ENCODE measurements at places on chromosomes 1 and 21.

DNA sequence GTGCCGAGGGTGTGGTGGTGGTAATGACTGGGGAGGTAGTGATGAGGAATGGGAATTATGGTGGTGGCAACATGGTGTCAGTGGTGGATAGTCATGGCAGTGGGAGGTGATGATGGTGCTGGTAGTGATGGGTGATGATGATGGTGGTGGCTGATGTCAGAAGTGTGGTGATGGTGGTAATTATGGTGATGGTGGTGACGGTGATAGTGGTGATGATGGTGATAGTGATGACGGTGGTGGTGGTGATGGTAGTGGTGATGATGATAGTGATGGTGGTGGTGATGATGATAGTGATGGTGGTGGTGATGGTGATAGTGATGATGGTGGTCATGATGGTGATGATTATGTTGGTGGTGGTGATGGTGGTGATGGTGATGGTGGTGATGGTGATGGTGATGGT, 162.8 kb downstream of the NPHP4 start:
- no peak for DNase-seq

GRCh38 chr1:158067662-158068061, 74.2 kb downstream of the KIRREL1 start:
- no peak for DNase-seq

DNA sequence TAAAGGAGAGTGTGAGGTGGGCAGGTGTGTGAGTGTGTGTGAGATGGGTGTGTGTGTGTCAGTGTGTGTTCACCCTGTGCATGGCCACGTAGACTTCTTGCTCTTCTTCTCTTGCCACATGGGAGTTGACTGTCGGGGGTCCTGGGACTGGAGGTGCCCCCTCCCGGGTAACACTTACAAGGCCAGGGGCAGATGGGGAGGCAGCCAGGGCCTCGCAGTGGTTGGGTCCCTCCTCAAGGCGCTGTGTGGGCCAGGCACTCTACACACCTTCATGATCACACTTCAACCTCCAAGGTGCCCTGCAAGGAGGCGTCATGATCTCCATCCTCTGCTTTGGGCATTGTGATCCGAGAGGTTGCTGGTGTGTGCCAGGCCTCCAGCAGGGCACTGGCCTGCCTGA, 2.3 kb downstream of the PLA2G2F start:
- DNase-seq: no peak

DNA sequence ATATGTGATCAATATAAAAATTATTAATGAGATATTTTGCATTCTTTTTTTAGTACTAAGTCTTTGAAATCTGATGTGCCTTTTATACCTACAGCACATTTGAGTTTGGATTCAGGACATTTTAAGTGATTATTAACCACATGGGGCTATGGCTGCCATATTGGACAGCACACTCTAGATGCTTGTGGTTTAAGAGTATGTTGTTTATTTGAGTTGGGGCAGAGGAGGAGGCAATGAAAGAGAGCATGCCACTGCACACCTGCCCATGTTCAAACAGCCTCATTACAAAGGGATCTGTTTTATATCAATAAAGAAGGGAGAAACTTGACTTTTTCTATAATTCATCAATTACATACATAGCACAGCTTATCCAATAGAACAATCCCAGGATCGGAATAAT, 99.4 kb upstream of the EDEM3 start:
- no peak for DNase-seq

DNA sequence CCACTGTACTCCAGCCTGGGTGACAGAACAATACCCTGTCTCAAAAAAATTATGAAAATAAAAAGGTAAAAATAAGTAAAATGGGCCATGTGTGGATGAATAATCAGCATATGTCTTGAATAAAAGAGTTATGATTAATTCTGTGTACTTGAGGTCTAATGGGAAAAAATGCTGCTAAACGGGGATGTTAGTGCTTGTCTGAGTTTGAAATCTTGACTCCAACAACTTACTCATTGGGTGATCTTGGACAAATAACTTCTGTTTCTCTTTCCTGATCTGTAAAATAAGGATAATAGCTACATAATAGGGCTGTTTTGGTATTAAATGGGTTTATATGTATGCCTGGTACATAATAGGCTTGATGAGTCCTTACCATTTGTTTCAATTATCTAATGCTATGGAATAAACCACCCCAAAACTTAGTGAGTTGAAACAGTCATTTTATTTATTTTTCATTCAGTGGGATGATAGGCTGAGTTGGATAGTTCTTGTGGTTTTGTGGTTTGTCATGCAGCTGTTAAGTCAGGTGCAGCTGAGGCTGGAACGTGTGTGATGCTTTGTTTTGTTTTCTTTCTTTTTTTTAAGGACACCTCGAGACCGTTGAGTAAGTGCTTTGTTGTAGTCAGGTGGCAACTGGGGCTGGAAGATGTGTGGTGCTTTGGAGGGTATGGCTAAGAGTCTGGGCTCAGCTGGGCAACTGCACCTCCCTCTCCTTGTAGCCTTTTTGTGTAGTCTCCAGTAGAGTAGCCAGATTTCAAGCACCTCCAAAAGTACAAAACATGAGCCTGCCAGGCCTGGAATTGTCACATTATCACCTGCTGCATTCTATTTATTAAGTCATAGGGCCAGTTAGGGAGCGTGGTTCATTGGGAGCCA, 4.9 kb downstream of the MDM4 start:
- no peak for DNase-seq

DNA sequence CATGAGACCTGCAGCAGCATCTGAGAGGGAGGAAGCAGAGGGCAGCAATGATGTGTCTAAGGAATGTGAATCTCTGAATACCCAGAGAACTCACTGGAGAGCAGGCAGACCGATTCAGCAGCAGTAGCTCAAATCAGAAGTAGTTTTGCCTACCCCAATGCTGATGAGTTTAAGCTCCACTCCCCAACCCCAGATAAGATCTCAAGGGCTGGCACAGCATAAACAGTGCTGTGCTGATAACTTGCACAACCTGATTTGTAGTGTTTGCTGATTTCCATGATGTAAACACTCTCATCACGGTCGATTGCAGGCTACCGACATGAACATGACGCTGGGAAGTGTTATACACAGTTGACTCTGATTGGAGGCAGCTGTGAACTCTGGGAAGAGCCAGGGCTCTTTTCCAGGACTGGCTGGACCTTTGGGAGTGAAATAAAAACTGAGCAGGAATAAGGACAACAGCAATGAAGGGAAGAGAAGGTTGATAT, 11.2 kb upstream of the HMGCS2 start:
- DNase-seq: no peak

GRCh38 chr1:67618285-67619018, 66.5 kb upstream of the GADD45A start:
- no peak for DNase-seq

DNA sequence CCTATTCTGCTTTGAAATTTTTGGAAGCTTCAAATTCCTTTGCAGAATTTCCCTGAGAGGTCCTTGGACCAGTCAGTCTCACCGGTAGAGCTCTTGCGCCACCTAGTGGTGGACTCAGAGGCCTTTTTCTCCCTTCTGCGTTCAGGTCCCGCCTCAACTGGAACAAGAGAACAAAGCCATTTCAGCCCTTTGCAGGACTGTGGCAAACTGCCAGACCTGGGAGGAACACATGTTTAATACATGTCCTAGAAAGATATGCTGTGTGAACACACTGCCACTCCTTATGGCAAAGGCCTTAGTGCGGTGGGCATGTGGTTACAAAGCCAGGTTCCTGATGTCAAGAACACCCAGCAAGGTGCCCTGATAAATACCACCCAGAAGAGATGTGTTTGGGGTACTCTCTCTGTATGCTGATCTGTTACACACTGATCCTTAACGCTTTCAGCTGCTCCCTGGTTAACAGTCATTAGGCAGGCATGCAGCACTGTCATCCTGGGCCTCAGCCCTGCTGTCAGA, 82.2 kb upstream of the SSX2IP start:
- DNase-seq: peak; percentile 55

DNA sequence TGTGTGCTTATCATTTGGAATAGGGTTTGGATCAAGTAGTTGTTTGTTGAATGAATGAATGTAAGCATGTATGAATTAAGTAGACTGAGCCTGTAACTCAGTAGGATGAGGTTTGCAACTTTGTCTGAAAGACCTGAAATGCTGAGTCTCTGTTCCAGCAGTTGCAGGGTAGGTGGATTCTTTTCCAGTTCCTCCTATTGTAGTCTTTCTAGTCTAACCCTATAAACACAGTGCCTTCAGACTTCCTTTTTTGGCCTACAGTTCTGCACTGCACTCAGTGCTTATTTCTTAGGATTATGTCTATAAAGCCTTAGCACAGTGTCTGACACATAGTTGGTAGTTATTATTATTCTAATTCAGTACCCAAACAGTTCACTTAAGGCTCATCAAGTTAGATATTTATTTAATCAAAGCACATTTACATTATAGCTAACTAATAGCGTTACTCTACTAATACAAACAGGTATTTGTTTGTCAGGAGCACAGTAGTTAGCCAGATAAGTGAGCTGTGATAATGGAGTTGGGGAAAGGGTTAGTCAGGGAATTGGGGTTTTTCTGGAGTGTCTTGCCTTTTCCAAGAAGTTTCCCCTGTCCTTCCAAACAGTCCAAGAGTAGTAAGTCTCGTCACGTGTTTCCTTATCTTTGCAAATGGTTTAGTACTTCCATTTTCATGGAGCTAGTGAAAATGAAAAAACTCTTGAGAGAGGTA, 45.0 kb downstream of the ABCD3 start:
- DNase-seq: no peak

- peak; percentile 49 for DNase-seq
Observed at GRCh38 chr1:145926686-145927062, 610 bp downstream of the RBM8A start.

GRCh38 chr1:68254667-68255226, 22.4 kb upstream of the WLS start:
- DNase-seq: no peak

DNA sequence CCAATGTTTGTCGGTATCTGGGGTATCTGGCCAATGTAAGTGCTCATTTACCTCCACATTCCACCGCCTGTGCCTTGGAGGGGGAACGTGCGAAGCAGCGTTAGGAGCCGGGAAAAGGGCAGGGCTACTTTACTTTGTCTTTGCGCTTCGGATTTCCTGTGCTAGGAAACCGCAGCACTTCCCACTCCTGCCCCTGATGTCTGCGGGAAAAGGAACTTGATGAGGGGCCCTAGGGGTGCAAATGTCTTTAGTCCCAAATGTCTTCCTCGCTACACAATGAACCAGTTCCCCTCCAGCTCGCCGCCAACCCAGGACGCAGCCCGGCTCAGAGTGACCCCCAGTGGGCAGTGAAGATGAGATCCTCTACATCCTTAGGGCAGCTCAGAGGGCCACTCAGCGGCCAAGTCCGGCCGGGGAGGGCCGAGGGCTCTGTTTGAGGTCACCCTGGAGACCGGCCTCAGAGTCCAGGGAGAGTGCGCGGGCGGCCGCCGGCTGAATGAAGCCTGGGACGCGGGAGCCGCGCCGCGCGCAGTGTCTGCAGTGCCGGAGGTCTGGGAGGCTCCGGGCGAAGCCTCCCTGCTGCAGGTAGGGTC, at the start of gene DYNLT5:
TSS of gene DYNLT5 (plus strand) at position 460 of the 593 bp plus-strand sequence. CDS start 2,200 bp downstream, outside the sequence.
- no peak for DNase-seq

GRCh38 chr1:177945943-177946650, 23.8 kb downstream of the SEC16B start:
- no peak for DNase-seq

DNA sequence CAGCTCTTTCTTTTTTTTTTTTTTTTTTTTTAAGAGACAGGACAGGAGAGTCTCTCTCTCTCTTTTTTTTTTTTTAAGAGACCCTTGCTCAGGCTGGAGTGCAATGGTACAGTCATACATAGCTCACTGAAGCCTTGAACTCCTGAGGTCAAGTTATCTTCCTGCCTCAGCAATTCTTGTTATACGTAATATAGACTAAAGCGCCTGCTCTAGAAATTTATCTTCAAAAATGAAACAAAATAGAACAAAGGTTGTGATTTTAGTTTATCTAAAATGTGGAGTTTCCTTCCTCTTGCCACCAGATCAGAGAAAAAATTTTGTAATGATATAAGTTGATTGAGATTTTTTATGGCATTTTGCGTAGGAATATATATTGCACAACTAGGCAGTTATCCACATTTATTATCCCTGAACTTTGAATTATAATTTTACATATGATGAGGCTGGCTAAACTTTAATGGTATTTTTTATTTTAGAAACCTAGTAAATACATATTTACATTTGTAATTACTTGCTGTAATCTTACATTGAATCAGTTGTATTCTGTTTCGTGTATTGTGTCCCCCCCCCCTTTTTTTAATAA, 44.2 kb downstream of the MTF2 start:
- no peak for DNase-seq

- no peak for DNase-seq
Observed at GRCh38 chr1:3410142-3410925, 44.1 kb upstream of the ARHGEF16 start.

DNA sequence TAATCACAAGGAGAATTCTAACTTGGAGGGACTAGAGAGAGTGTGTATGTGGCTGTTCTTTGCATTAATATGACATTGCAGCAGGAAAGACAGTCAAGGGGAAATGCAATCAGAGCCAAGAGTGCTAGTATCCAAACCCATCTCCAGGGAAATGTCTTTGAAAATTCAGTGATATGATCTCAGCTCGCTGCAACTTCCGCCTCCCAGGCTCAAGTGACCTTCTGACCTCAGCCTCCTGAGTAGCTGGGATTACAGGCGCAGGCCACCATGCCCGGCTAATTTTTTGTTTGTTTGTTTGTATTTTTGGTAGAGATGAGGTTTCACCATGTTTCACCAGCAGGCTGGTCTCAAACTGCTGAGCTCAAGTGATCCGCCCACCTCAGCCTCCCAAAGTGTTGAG, 16.3 kb downstream of the VASH2 start:
- no peak for DNase-seq

GRCh38 chr1:168110896-168111545, 25.7 kb downstream of the GPR161 start:
- DNase-seq: no peak

- DNase-seq: peak; percentile 30
Observed at GRCh38 chr1:112708002-112708448, 1.1 kb upstream of the RHOC start.

DNA sequence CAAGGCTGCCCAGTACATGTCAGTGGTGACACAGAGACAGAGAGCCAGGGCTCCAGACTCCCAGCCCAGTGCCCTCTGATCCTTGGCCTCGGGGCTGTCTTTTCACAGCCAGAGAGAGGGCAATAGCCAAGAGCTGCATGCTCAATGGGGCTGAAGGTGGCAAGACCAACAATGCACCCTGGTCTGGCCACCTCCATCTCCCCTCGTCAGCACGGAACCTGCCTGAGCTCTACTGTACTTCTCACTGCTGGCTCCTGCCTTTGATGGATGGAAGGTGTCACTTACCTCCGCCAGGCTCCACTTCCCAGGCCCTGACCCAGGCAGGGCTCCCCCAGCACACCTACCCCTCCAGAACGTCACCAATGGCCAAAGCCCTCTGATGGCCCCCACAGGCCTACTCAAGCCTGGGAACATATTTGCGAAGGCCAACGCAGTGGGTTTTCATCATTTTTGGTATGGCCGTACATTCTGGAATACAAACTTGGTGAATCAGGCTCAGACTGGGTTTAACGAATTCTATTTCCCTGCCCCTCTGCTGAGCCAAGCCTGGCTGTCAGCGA, 88.1 kb downstream of the DMRTB1 start:
- DNase-seq: no peak

- DNase-seq: peak; percentile 20
Observed at GRCh38 chr1:30668024-30668423, 55.4 kb downstream of the MATN1 start.

- DNase-seq: no peak
Observed at GRCh38 chr1:92708368-92708950, 76.4 kb downstream of the EVI5 start.

- no peak for DNase-seq
Observed at GRCh38 chr21:24436236-24436635, 1171.0 kb downstream of the MRPL39 start.
